ENCODE measurements at places on chromosomes 3 and 15.

DNA sequence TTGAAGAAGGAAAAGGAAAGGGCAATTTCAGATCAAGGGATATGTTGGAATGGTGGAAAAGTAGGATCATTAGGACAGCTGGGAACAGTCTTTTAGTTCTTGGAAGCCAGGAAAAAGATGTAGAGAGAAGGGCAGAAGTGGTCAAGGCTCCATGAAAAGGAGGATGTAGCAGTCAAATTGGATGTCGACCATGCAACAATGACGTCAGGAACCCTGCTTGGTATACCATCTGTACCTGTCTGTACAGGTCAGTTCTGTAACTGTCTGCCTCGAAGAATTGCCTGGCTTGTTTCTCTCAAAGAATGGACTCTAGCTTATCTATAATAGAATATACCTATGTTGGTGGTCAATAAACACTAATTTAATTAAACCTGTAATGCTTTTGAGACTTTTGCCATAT is 157.8 kb upstream of the SGO1 start:
- no peak for DNase-seq

DNA sequence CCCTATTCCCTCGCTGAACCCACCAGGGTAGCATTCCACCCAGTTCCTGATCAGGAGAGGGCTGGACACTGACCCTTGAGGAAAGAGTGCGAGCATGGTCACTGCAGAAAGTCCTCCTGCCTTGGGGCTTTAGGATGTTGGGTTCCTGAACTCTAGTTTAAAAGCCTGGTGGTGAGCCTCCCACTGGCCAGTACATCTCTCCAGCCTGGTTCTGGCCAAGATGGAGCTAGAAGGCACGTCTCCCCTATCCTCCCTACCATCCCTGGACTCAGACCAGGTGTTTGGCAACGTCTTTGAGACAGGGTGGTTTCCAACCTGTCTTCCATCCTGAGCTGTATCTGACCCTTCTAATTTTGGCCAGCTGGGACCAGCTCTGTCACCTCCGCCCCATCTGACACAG is 31.4 kb downstream of the NBEAL2 start:
- no peak for DNase-seq

- DNase-seq: no peak
Measured at GRCh38 chr3:129593230-129593594, 13.3 kb downstream of the PLXND1 start.

- no peak for DNase-seq
Measured at GRCh38 chr3:162400697-162401096, 904.1 kb downstream of the OTOL1 start.

GRCh38 chr3:149599236-149599635 is 58.6 kb downstream of the WWTR1 start:
- DNase-seq: no peak

DNA sequence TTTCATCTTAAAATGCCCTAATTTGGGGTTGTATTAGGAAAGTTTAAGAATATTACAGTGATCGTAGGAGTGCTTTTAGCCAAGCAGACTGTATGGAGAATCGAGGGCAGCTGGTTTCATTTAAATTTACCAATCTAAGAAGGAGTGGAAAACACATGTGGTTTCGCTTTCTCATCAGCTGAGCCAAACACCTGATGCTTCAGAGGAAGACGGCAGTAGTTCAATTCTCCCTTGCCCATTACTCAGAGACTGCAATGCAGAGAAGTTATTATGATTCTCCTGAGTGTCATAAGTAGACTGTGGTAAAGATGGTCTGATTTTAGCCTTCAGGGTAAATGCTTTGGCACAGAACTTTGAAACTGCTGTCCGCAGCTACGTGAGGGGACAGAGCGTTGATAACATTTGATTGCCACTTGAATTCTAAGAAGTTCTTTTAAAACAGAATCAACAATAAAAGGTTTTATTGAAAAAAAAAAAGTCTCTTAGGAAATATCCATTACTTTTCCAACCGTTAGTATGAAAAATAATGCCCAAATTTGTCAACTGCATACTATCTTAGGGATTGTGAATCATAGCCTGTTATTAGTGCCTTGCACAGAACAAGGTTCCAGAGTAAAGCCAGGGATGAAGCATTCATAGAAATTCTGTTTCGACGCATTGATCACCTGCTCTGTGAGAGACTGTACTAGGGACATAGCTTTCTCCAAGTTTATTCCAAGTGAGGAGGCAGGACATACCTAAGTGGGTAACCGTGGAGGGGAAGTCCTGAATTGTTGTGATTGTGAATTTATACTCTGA is 25.6 kb downstream of the LYSMD4 start:
- peak; percentile 84 for DNase-seq

GRCh38 chr3:36197151-36197550 is 183.2 kb upstream of the STAC start:
- no peak for DNase-seq

- DNase-seq: no peak
Measured at GRCh38 chr3:126998320-126998719, 15.4 kb downstream of the PLXNA1 start.

DNA sequence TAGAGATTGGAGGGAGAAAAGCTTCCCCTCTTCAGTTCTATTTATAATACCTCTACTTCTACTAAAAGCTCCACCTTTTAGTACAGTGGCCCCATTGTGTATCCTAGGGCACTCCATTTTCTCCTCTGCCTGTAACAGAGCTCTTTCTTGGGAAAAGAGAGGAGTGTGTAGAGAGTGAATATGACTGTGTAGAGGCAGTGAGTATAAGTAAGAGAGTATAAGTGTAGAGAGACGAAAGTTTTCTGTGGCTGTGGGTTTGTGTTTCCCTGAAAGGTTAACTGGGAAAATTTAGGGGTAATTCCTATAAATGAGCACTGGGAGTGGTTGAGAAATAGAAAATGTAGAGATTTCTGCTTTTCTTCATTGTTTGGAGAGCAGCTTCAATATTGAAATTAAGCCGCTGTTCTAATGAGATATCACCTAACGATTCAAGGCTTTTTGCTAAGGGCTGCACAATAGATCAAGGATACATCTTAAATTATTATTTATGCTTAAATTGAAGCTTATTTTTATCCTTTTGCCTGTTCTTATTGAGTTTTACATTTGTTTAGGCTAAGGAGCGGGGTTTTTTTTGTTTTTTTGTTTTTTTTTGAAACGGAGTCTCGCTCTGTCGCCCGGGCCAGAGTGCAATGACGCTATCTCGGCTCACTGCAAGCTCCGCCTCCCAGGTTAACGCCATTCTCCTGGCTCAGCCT is 6.9 kb downstream of the IQGAP1 start:
- no peak for DNase-seq

- no peak for DNase-seq
Measured at GRCh38 chr15:29871401-29871800, 49.1 kb upstream of the TJP1 start.

DNA sequence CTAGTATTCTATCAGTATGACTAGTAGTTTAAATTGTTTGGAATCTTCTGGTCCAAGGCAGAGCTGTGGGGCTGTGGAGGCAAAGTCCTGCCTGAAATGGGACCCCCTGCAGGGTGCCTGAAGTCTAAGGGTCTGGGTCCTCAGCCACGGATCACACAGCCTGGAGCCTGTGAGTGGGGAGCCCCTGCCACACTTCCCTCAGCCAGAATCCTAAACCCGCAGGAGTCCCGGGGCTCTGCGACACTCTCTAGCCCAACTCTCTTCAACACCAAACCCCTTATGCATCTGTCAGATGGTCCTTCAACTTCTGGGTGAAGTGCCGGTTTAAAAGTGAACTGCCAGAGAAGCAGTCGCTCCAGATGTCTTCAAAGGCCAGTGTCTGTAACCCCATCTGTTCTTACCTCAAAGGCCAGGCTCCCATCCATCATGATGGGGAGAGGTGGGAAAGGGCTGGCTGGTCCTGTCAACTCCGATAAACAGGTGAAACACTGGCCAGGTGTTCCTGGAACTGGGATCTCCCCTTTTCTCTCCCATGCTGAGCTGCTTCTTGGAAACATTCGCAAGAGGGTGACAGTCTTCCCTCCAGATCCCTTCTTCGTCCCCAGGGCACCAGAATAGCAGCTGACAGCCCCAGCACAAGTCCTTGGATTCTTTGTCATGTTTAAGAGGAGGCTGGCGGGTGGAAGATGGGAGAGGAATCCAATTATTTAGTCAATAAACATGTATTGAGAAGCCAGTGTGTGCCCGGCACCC is 45.6 kb downstream of the CPN2 start:
- DNase-seq: no peak

DNA sequence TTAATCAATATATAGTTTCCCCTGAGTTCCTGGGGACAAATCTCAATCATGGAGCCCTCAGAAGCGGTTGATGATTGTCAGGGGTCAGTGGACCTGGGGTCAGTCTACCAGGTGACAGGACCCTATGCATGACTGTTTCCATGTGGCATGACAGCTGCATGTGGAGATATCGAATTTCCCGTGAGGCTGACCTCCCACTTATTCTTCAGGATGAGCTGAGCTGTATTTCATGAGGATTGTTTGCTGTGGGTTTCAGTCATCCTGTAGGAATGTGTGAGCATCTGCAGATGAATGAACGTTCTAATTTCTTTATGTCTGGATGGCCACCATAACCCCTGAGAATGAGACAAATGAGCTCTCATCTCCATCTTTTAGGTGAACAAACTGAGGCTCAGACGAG is 93.0 kb upstream of the HES1 start:
- DNase-seq: peak; percentile 71

DNA sequence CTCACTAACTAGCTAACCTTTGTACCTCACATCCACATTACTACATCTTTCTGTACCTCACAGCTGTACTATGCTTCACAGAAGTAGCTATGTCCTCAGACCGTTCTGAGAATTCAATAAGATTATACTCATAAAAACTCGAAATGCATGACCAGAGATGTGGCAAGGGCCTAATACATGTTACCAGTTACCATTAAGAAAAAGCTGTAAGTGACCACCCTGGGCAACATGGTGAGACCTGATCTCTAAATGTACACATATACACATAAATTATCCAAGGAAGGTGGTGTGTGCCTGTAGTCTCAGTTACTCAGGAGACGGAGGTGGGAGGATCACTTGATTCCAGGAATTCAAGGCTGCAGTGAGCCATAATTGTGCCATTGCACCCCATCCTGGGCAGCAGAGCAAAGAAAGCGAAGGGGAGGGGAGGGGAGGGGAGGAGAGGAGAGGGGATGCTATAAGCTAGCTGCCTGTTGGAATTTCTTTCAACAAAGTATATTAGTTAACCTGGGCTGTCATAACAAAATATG is 482.6 kb upstream of the ZNF717 start:
- DNase-seq: no peak

GRCh38 chr3:152376351-152377183 is 107.8 kb downstream of the MBNL1 start:
- peak; percentile 50 for DNase-seq

GRCh38 chr15:99108993-99109392 is 4.1 kb downstream of the SYNM start:
- DNase-seq: no peak

DNA sequence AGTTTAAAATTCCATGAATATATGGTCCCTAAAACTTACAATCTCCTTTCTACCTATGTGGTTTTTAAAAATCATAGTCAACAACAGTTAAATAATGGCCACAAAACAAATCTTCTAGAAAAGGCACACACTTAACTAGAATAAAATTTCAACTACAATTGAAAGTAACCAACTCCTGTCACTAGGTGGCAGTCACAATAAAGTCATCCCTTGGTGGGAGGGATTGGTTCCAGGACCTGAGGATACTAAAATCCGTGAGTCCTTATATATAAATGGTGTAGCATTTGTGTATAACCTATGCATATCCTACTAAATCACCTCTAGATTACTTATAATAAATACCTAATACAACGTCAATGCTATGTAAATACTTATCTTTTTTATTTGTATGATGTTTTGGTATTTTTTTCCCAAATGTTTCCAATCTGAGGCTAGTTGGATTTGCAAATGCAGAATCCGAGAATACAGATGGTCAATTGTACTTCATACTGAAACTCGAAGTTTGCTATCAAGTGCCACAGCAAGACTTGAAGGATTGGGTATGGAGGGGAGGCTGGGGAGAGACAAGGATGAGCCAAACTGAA is 172.6 kb downstream of the FMN1 start:
- peak; percentile 75 for DNase-seq

DNA sequence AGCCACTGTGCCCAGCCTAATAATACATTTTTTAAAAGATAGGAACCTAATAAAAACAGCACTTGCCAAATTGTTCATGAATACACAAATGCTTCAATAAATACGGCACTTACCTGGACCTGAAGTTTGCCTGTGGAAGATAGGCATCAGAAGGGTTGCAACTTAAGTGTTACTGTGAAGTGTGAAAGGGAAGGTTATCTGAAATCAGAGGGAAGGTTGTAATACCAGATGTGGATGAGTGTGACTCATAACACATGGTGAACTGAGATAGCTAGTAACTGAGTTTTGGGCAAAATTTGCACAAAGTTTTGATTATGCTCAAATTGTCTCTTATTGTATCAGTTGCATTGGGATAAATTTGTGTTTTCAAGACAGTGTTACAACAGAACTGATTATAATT is 68.0 kb downstream of the ATP11B start:
- no peak for DNase-seq

- peak; percentile 90 for DNase-seq
Measured at GRCh38 chr3:148319161-148319915, 378.4 kb upstream of the AGTR1 start.

GRCh38 chr3:148971401-148972163 is 19.8 kb upstream of the GYG1 start:
- DNase-seq: no peak

DNA sequence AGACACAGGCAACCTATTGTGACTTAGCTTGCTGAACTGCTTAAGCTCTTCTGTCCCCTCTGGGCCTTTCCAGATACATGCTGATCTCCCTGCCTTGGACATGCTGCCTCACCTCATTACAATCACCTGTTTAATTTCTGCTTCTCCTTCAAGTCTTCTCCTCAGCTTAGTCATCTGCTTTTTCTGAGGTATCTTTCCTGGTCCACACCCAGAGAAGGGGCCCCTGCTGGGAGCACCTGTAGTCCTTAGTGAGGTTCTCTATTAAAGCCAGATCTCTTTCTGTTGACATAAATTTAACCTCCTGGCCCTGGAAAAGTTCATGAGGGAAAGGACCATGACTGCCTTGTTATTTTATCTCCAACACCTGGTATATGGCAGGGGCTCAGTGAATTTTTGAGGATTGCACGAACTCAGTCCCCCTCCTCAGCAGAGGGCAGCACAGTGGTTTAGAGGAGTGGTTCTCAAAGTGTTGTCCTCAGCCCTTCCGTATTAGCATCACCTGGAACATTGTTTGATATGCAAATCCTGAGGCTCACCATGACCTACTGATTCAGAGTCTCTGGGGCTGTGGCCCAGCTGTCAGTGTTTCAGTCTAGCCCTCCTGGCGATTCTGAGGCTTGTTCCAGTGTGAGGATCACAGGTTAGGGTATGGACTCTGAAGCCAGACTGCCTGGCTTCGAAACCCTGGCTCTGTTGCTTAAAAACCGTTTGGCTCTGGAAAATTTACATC is 12.7 kb downstream of the COL6A6 start:
- no peak for DNase-seq
